Stimulated activated CD8-positive, alpha-beta memory T cell treated with anti-CD3 and anti-CD28 coated beads, Interleukin-15, amount 100 ng/mL, for 1 hour (primary cell): ENCODE measurements at places on chromosomes 1 and 21.

- no peak for DNase-seq
These were observed 486.6 kb downstream of the USP25 start for GRCh38 chr21:16216288-16216962.

GRCh38 chr1:16420424-16421118, 16.7 kb downstream of the SPATA21 start:
- peak; percentile 7 for DNase-seq

GRCh38 chr1:90048043-90048442, 53.1 kb downstream of the ZNF326 start:
- DNase-seq, result no peak

- DNase-seq, result no peak
These were observed 12.5 kb downstream of the OVAAL start for GRCh38 chr1:180571060-180571831.

- DNase-seq, result no peak
These were observed 56.3 kb downstream of the POU2F1 start for GRCh38 chr1:167276969-167277368.
